HT-29 (cell line): ENCODE measurements at places on chromosomes 4 and X. TPM values are rescaled to one million over a fixed set of nuclear protein-coding genes. Genes with fewer than 3 reads are reported as not detected.

AMER1 gene
- 2.6 and 3.3 TPM in 2 replicates for total RNA-seq

ASB11 gene
- total RNA-seq: not detected in 2 replicates

NUP62CL gene
- total RNA-seq: 44.2 and 46.7 TPM in 2 replicates

PGK1 gene
- total RNA-seq: 241 and 250 TPM in 2 replicates

OTC gene
- not detected in 2 replicates for total RNA-seq

SRPK3 gene
- total RNA-seq: 1.1 and 5.6 TPM in 2 replicates

SUPT20HL2 gene
- not detected in 2 replicates for total RNA-seq

ETDA gene
- not detected in 2 replicates for total RNA-seq

SERTM2 gene
- not detected in 2 replicates for total RNA-seq

RAB40A gene
- total RNA-seq: not detected in 2 replicates

DAPP1 gene
- total RNA-seq: 2.5 and 3.8 TPM in 2 replicates

PYURF gene
- total RNA-seq: 78.9 and 86.0 TPM in 2 replicates

NMU gene
- total RNA-seq: 2.4 and 8.6 TPM in 2 replicates

- DNase-seq: no peak
Measured at GRCh38 chrX:44908153-44908552, 35.2 kb downstream of the KDM6A start.

GRCh38 chrX:30663322-30663721 lies 10.1 kb downstream of the GK start:
- no peak for DNase-seq

- DNase-seq: no peak
Measured at GRCh38 chr4:168449719-168450452, 30.4 kb downstream of the DDX60L start.

GRCh38 chr4:839675-840443 lies 13.9 kb upstream of the CPLX1 start:
- DNase-seq: no peak

DNA sequence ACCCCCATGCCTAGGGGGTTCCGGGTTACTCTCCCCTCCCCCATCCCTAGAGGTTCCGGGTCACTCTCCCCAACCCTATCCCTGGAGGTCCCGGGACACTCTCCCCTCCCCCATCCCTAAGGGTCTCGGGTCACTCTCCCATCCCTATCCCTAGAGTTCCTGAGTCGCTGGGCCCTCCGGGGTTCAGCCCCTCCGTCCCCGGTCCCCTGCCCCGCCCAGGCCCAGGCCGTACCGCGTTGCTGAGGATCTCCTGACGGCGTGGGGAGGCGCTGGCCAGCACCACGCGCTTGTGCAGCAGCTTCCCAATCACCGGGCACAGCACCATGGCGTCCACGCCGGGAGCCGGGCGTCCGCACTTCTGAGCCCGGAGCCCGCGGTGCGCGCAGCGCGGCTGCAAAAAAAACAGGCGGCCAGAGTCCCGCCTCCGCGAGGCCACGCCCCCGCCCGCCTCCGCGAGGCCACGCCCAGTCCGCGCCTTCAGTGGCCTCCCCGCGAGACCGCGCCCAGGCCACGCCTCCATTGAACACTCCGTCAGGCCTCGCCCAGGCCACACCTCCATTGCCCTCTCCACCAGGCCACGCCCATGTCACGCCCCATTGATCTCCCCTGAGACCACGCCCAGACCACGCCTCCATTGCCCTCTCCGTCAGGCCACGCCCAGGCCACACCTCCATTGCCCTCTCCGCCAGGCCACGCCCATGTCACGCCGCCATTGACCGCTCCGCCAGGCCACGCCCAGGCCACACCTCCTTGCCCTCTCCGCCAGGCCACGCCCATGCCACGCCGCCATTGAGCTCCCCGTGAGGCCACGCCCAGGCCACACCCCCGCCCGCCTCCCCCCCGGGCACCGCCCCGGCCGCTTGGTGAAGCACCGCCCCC lies at the start of gene ASMTL:
TSS of gene ASMTL (minus strand) at position 394 of the 879 bp plus-strand sequence. CDS start at position 325, 69 bp downstream.
- peak; percentile 96 for DNase-seq

DNA sequence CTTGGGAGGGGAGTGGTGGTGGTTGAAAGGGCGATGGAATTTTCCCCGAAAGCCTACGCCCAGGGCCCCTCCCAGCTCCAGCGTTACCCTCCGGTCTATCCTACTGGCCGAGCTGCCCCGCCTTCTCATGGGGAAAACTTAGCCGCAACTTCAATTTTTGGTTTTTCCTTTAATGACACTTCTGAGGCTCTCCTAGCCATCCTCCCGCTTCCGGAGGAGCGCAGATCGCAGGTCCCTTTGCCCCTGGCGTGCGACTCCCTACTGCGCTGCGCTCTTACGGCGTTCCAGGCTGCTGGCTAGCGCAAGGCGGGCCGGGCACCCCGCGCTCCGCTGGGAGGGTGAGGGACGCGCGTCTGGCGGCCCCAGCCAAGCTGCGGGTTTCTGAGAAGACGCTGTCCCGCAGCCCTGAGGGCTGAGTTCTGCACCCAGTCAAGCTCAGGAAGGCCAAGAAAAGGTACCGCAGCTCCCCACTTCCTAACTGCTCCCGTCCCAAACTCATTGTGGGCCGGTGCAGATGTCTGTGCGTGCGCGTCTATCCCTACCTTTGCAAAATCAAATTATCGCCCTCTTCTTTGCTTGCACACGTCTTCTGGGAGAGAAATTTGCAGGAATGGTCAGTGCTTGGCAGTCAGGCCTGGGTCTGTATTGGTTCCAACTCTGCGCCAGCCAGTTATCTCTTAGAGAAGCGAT lies 533 bp downstream of the IL15 start:
- DNase-seq: peak; percentile 68

GRCh38 chr4:118335324-118335723 lies 17.5 kb downstream of the PRSS12 start:
- no peak for DNase-seq

GRCh38 chrX:113275804-113276203 lies 435.2 kb upstream of the AMOT start:
- DNase-seq: no peak

GRCh38 chr4:38509551-38509950 lies 154.4 kb upstream of the KLF3 start:
- DNase-seq: no peak

GRCh38 chrX:20382518-20383297 lies 116.0 kb upstream of the RPS6KA3 start:
- DNase-seq: peak; percentile 48

DNA sequence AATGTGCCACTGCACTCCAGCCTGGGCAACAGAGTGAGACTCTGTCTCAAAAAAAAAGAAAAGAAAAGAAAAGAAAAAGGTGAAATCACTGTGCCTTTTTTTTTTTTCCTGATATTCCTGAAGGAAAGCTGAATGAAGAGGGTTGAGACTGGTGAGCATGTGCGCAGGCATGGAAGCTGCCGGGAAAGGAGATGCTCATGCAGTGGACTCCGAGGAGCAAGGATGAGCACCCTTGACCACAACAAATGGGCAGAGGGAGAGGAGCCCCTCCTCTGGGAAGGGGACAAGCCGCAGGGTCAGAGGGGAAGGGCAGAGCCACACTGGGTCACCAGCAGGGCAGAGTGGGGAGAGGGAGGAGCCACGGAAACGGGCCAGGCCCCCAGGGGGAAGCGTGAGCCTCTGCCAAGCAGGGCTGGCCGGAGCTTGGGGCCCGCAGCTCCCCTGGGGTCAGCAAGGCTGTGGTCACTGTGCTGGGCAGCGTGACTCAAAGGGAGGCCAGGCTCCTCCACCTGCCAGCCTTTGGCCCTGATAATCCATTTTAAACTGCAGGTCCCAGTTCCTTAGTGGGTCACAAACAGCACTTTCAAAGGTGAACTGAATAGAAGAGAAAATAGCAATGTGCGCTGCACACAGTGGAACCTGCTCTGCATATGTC lies 79.8 kb downstream of the NAT8L start:
- DNase-seq: no peak

DNA sequence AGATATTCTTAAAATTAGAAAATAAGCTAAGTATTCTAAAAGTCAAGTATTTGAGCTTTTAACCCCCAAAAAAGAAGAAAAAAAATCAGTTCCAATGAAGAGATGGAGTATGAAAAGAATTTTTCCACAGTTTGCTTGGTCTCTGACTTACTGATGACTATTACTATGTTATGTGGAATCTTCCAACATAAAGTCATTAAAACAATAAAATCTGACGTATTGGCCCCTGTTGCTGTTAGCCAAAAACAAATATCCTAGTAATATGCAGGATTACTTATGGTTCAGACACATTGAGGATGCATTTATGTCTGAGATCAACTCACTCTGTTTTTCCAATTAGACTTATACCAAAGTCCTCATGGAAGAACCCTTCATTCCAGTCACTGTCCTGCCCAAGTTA lies 517.2 kb upstream of the ADGRL3 start:
- DNase-seq: no peak

GRCh38 chr4:25592736-25593135 lies 62.9 kb upstream of the SLC34A2 start:
- no peak for DNase-seq

DNA sequence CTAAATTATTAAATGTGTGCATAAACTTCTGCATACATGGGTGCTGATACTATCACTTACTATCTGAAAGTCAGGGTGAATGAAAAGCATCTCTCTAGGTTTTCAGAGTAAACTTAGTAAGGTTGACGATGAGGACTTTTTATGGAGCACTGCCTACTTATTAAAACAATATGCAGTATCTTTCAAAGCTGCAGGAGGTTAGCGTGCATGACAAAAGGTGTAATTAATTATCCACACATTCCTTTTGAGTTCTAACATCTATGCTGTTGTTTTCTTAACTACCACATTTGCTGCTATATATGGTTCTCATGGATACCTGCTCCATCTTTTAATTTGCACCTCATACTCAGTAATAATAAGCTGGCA lies 256.2 kb downstream of the FSTL5 start:
- no peak for DNase-seq

DNA sequence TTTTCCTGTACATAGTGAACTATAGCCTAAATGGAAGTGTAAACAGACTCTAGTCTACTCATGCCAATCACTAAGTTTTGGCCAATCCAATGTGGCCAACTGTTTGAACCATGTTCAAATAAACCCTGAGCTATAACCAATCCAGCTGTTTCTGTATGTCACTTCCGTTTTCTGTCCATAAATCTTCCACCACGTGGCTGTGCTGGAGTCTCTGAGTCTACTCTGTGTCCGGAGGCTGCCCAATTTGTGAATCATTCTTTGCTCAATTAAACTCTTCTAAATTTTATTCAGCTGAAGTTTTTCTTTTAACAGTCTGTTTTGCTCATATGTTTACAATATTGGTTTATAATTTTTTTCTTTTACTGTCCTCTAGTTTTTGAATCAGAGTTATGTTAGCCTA lies 112.3 kb upstream of the BANK1 start:
- DNase-seq: no peak

DNA sequence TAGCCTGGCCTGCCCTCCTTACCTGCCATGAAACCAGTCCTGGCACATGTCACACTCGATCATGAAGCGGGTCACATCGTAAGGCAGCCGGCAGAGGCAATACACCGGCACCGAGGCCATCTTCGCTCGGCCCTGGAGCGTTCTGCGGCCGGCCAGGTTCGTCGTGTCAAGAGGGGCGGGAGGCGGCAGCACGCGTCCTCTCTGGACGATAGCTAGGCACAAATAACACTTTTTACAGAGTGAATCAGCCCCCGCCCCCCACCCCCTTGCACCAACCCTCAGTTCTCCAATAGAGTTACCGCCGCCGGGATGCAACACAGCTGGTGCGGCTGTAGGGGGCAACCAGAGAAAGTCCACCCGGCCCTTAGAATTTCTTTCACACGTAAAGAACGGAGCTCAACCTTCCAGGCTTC lies 1.7 kb downstream of the PHF8 start:
- peak; percentile 46 for DNase-seq

DNA sequence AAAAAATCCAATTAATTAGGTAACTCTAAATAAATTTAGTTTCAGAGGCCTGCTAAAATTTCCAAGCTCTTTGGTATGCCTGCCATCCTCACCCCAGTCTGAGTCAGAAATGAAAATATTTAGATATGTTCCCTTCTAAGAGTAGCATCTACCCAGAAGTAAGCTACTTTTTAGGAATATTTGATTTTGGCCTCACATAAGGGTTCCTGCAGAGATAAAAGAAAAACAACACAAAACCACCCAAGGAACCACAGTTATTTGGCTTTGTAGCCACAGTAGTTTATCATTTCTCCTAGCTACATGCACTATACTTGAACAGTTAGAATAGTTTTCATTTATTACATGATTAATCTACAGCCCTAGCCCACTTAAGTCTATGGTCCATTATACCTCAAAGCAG lies 192.6 kb upstream of the FAM241A start:
- no peak for DNase-seq

DNA sequence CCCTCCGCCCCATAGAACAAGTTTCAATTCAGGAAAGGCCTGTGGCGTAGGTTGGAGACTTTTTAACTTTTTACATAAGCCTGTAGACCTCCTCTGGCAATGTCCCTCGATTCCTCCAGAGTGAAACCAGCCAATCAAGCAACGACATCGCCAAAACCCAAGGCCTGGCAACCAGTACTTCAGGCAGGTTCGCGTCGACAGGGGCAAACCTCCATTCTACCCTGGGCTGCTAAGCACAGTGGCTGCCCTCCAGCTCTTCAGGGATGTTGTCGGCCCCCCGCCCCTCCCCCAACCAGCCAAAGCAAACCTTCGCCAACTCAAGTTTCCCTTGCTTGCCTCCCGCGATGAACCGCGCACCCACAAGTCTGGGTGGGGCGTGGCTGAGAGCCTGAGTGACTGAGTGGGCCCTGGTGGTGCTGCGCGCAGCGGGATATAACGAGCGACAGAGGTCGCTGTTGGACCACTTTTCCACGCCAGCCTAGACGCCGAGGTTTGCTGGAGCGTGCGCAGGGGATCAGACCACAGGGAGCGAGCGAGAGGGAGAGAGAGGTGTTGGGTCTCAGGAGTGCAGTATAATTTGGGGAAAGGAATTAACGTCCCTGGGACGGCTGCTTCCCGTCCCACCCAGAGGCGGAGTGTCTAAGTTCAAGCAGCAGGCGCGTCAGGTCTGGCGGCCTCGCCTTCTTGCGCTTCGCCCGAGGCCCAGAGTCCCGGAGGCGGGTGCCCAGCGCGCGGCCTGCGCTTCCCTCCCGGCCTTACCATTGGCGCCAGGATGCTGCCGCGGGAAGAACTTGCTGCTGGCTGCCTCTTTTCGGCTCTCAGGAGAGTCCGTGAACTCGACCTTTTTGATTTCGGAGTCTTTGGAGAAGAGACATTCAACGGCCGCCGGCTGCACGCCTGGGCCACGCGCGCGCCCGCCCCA lies 9.0 kb upstream of the PITX2 start:
- DNase-seq: peak; percentile 84

GRCh38 chrX:135596495-135596894 lies 76.0 kb downstream of the INTS6L start:
- DNase-seq: peak; percentile 59

DNA sequence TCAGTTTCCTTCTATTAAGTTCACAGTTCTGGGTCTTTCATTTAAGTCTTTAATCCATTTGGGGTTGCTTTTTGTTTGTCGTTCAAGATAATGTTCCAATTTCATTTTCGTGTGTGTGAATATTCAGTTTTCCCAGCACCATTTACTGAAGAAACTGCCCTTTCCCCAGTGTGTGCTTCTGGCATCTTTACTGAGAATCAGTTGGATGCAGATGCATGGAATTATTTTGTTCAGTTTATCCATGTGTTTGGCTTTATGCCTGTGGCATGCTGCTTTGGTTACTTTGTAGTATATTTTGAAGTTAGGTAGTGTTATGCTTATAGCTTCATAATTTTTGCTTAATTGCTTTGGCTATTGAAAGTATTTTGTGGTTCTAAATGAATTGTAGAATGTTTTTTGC lies 163.8 kb upstream of the HDX start:
- DNase-seq: no peak
